ENCODE measurements at places on chromosomes 5 and 9. TPM values are rescaled to one million over a fixed set of nuclear protein-coding genes. Genes with fewer than 3 reads are reported as not detected.

BTNL9 gene
- total RNA-seq = 48.7 TPM

FOXI1 gene
- total RNA-seq = not detected

TRMT10B gene
- 3.3 TPM for total RNA-seq

KCNT1 gene
- 0.27 TPM for total RNA-seq

PRLR gene
- total RNA-seq = 9.1 TPM

C9 gene
- not detected for total RNA-seq

CTNND2 gene
- total RNA-seq = 14.9 TPM

PCDHB3 gene
- total RNA-seq = not detected

ZBTB5 gene
- 9.1 TPM for total RNA-seq

PGM5 gene
- 17.4 TPM for total RNA-seq

TTC16 gene
- not detected for total RNA-seq

CD14 gene
- total RNA-seq = 3.3 TPM

ECM2 gene
- 20.1 TPM for total RNA-seq

CAMK4 gene
- total RNA-seq = 3.5 TPM
